ENCODE measurements at places on chromosomes 4 and X. TPM values are rescaled to one million over a fixed set of nuclear protein-coding genes. Genes with fewer than 3 reads are reported as not detected.

- DNase-seq: no peak
Measured at GRCh38 chr4:25358515-25359275, 18.4 kb upstream of the ANAPC4 start.

DNA sequence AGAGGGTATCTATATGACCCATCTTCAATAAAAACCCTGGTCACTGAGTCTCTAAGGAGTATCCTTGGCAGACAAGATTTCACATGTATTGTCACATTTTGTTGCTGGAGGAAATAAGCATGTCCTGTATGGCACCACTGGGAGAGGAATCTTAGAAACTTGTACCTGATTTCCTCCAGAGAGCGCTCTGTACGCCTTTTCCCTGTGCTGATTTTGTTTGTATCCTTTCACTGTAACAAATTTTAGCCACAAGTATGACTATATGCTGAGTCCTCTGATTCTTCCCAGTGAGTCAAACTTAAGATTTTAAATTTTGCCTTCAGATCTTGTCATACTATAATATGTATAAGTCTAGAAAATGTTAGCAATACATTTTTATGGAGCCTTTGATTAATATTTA is 102.8 kb downstream of the ITIH6 start:
- DNase-seq: no peak

DNA sequence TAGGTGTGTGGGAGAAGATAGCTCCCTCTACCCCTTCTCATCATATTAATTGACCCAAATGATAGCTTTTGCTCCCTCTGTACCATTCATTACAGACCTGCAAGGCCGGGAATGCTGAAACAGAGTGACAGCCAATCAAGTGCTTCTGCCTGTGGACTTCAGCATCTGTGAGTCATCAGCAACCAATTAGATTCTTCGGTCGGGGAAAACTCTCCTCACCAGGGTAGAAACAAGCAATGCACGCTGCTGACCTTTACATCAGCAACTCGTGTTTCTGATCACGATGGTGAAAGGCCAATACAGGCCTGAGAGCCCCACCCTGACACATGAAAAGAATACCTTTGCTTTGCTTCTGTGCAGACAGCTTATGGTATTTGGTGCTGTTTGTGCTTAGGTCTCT is 347.2 kb upstream of the DDX53 start:
- DNase-seq: peak; percentile 50

DNA sequence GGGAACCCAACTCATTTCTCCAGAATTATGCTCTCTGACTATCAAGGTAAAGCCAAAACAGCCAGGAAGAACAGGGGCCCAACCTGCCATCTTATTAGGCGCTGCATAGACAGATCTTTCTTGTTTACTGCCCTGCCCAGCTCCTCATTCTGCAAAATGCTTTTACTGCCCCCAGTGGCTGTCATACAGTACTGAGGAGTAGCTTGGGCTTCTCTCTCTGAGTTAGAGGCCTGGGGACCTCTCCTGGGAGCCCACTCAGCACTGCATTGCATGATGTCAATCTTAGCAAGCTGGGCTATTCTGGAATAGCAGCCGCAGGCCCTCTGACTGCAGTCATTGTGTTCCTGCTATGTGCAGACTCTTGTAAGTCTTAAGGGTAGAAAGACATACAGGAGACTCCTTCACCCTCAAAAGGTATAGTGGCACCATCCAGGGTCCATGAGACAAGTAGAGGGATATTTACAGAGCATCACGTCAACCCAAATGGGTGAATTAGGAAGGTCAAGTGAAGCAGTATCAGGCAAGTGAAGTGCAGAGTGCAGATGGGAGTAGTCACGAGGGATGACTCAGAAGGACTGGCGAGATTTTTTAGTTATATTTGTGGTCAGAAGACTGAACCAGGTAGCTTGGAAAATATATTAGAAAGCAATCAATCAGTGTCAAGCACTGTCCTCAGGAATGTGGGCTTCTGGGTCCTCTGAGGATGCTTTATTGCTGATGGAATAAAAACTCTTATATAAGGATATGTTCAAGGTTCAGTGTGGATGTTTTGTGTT is 294.1 kb upstream of the SFRP2 start:
- peak; percentile 9 for DNase-seq

- DNase-seq: peak; percentile 87
Measured at GRCh38 chr4:40309250-40309774, 25.8 kb upstream of the CHRNA9 start.

PPA2 gene
- total RNA-seq: 87.3 TPM

TLR2 gene
- total RNA-seq: not detected

PDGFC gene
- 34.0 TPM for total RNA-seq

HGFAC gene
- not detected for total RNA-seq

F8A1 gene
- total RNA-seq: 4.4 TPM
